CD4-positive, alpha-beta T cell treated with Interleukin-17A for 1 hour (primary cell): ENCODE measurements at places on chromosomes 1 and 21.

DNA sequence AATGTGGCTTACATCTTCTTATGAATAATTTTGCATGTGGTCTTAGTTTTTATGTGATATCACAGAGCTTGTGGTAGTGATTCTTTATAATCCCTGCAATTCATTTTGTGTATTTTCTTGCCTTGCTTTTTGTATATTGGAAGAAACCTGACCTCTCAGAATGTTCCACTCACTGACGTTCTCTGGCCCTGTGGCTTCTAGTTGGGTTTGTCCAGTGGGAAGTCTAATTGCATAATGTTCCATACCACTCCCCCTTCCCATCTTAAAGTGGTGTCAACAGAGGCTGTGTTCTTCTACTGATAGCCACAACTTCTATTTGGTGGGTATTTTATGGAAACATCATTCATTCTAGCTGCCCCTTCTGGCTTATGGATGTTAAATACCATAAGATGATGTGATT lies 225.3 kb downstream of the BACH1 start:
- no peak for DNase-seq

DNA sequence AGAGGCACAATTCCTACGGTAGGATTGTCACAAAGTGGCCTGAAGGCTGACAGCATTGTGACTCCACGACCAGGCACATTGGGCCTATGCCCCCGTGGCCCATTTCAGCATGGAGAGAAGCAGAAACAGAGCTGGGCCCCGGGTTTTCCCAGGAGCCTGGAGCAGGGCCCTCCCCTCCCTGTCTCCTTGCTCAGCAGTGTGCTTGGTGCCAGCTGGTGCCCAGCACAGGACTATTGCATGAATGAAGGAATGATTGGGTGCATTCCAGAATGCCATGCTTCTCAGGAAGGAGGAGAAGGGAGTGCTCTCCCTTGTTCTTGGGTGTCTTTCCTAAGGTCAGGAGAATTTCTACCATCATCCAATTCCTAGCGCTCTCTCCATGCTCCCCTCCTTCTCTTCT lies 33.7 kb downstream of the IER5 start:
- DNase-seq, result no peak

DNA sequence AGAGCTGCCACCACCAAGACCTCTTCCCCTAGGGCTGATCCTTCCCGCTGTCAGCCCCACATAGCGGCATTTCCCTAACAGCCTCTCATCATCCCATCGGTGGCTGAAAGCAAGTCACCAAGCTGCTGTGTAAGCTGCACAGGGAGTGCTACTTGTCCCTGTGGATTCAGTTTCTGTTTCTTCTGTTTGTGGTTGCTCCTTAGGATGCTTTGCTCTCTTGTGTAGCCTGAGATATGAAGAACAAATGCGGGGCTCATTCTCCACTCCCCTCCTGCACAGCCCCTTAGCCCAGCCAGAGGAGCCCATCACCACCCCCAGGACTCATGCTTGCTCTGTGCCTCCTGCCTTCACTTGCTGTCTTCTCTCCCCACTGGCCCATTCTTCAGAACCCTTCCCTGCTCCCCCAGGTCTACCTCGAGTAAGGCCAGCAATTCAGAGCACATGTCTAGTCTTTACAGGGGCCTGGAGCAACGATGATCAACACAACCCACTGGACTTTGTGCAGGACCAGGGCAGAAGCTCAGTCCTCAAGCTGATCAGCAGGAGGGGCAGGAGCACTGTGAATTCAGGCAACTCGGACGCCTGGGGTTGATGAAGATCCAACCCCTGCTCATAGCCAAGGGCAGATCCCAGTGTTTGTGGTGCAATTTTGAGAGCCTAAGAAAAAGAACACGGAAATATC lies 82.6 kb upstream of the GALNT2 start:
- DNase-seq, result no peak

- DNase-seq, result no peak
These were observed 7.8 kb downstream of the RASAL2 start for GRCh38 chr1:178101654-178102053.

DNA sequence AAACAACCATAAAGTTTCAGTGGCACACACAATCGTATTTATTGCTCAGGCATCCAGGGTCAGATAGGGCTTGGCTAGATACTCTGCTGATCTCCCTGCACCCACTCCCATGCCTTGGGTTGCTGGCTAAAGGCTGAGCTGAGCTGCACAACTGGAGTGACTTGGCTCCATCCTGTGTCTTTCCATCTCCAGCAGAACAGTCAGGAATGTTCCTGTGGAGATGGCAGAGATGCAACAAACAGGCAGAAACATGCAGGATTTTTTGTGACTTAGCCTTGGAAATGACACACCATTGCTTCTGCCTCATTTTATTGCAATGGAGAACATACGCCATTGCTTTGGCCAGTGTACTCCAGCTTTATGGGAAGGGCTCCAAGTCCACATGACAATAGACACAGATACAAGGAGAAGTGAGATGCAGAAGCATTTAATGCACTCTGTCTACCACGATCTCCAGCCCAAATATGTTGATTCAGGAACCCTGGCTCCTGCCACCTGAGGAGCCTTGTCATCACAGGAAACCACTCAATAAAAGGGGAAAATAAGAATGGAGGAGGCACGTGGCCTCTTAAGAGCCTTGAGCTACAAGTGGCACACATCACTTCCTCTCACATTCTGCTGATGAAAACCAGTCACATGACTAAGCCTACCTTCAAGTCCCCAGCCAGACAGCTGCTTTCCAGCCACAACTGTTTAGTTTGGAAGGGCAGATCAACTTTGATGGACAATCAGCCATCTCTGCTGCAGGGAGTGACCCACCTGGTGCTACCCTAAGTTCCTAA lies 10.1 kb upstream of the GUCA2B start:
- DNase-seq, result no peak

- no peak for DNase-seq
These were observed 104.9 kb downstream of the CDC42BPA start for GRCh38 chr1:227213426-227213825.

DNA sequence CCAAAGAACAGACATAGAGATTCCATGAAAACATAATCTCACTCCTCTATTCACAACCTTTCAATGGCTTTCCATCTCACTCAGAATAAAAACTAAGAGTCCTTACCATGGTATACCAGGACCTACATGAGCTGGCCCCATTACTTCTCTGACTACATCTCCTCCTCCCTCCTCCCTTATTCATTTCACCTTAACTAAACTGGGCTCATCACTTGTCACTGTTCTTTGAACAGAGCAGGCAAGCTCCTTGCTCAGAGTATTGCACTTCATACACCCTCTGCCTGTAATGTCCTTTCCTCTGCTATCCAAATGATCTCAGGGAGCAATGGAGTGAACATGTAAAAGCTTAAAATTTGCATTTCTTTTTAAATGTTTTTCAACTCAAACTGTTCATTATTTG lies 142.0 kb downstream of the MRPL39 start:
- DNase-seq, result no peak

- DNase-seq, result no peak
These were observed 35.4 kb upstream of the SCMH1 start for GRCh38 chr1:41277371-41277975.

DNA sequence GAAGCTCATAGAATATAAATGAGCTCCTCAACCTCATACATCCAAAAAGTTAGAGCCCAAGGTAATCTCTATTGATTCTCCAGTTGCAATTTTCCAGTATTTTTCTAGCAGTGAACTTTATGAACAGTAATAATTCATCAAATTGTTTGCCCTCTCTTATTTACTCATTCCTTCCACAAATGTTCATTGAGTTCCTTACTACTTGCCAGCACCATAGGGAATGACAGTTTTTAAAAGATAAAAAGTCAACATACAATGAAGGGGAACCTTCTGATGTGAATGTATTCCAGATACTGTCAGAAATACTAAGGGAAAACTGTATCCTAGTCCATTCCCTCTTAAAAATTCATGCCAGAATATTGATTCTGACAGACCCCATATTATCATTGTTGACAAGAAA lies 277.0 kb upstream of the C1orf87 start:
- DNase-seq, result no peak

GRCh38 chr21:25625036-25625435 lies 14.0 kb upstream of the JAM2 start:
- no peak for DNase-seq

DNA sequence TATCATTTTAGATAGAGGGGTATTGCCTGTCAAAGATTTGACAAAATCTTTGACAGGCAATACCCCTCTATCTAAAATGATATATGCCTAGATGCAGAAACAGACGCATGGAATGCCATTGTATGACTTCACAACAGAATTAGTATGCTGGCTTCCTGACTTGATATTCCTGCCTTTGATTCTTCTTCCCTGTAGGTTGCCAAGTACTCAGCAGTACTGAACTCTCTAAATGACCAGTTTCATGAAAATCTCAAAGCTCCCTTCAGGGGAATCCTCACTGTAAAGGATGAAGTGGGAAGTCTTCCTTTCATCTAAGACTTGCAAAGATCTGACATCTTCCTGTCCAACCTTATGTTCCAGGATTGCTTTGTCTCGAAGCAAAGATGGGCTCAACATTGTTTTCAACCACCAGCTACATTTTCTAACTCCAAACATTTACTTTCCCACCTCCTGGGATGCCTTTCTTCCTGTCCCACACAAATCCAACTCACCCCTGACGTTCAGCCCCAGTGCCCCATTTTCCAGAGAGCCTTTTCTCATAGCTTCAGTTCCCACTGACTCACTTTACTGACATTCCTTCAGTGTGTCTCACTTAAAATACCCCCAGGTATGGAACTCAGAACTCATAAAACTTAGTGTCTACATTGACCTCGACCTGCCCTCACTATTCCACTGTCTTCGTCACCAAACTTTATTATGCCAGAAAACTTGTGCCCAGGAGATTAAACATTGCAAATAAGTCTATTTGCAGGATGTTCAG lies 67.3 kb upstream of the KCNJ6 start:
- DNase-seq, result no peak
